Esophagus muscularis mucosa (tissue), 4 donors: ENCODE measurements at places on chromosomes 1 and 21. TPM values are rescaled to one million over a fixed set of nuclear protein-coding genes. Genes with fewer than 3 reads are reported as not detected.
A peak's percentile ranks its signal among the peaks of the same experiment; 100 is the strongest.

BCL2L15 gene
- total RNA-seq = 0.78 TPM

CASZ1 gene
- 60.2 TPM for total RNA-seq

GBP6 gene
- total RNA-seq = under 0.01 TPM

GRCh38 chr1:111907321-111907720, 82.1 kb downstream of the KCND3 start:
- DNase-seq = no peak
- H3K4me1 ChIP-seq = peaks cover 21% of the 10 kb centered on the region
- H3K4me3 ChIP-seq = no peak overlapping the region
- no peaks in the 10 kb centered on the region for H3K36me3 ChIP-seq
- no peaks in the 10 kb centered on the region for H3K27me3 ChIP-seq

DNA sequence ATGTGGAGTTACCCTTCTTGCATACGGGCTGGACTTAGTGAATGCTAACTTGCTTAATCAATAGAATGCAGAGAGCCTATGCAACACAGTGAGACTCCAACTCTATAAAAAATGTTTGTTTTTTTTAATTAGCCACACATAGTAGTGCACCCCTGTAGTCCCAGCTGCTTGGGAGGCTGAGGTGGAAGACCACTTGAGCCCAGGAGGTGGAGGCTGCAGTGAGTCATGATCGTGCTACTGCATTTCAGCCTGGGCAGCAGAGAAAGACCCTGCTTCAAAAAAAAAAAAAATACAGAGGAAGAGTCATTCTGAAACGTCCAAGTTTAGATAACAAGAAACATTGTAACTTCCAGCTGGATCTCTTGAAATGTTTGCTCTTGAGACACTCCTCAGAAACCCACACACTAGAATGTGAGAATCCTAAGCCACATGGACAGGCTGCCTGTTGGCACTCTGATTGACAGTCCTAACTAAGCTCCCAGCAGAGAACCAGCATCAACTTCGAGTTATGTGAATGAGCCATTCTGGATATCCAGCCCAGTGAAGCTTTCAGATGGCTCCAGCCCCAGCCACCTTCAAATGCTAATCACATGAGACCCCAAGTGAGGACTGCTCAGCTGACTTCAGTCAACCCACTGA, 20.0 kb upstream of the CAP1 start:
- no peak overlapping the region for H3K27ac ChIP-seq
- no peaks in the 10 kb centered on the region for H3K4me1 ChIP-seq
- no peaks in the 10 kb centered on the region for H3K27me3 ChIP-seq
- no peaks in the 10 kb centered on the region for H3K36me3 ChIP-seq
- DNase-seq = no peak

DNA sequence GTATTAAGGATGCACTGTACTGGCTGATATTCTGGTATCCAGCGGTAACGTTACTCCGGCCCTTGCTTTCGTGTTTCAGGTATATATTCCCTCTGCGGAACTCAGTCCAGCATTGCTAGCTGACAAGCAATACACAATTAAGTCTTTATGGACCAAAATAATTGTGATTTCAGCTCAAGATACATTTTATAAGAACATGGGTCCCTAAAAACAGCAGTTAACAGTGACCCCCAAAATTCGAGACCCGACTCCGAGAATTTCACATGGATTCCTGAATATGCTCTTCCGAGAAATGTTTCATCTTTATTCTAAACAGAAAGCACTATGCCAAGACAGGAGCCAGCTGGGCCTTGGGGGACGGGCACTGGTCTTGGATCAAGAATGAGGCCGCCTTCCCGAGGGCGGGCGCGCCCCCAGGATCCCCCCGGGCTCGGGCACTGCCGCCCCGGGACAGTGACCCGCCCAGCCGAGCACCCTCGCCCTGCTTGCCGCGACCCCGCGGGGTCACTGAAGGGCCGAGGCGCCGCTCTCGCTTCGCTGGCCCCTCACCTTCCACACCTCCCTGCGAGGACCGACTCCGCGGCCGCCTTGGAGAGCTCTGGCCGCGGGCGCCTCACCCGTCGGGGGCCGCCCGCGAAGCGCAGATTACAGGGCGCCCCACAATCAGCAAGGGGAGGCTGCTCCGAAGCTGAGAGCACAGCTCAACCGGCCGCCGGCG, 610 bp downstream of the SCYL3 start:
- DNase-seq = no peak
- H3K4me1 ChIP-seq = peaks cover 37% of the 10 kb centered on the region
- peak overlapping the region; percentile 100 for H3K4me3 ChIP-seq
- peak overlapping the region; percentile 99 for H3K27ac ChIP-seq
- H3K27me3 ChIP-seq = no peaks in the 10 kb centered on the region
- H3K36me3 ChIP-seq = peaks cover 2% of the 10 kb centered on the region

OLFML3 gene
- 73.7 TPM for total RNA-seq

DNA sequence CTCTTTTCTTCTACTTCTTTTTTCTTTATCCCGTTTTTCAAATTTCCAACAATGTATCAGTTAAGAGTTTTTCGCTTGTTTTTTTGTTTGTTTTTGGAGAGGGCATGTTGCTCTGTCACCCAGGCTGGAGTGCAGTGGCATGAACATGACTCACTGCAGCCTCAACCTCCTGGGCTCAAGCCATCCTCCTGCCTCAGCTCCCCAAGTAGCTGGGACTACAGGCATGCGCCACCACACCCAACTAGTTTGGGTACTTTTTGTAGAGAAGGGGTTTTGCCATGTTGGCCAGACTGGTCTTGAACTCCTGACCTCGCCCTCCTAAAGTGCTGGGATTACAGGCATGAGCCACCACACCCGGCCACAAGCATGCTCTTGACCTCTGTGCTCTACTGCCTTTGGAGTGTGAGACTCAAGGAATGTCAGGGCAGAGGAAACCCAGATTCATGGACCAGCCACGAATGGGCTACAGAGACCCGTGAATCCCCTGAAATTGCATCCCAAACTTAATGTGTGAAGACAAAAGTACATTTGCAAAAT, 65.1 kb upstream of the HSD17B7 start:
- H3K4me1 ChIP-seq = no peaks in the 10 kb centered on the region
- H3K4me3 ChIP-seq = no peak overlapping the region
- H3K36me3 ChIP-seq = no peaks in the 10 kb centered on the region
- no peaks in the 10 kb centered on the region for H3K27me3 ChIP-seq
- H3K27ac ChIP-seq = peak overlapping the region; percentile 40
- DNase-seq = no peak

- H3K4me1 ChIP-seq = peaks cover 42% of the 10 kb centered on the region
- no peak overlapping the region for H3K4me3 ChIP-seq
- no peak overlapping the region for H3K27ac ChIP-seq
- no peaks in the 10 kb centered on the region for H3K36me3 ChIP-seq
- H3K27me3 ChIP-seq = no peaks in the 10 kb centered on the region
- DNase-seq = no peak
These were observed 72.8 kb downstream of the ATF6 start for GRCh38 chr1:161838885-161839284.

DNA sequence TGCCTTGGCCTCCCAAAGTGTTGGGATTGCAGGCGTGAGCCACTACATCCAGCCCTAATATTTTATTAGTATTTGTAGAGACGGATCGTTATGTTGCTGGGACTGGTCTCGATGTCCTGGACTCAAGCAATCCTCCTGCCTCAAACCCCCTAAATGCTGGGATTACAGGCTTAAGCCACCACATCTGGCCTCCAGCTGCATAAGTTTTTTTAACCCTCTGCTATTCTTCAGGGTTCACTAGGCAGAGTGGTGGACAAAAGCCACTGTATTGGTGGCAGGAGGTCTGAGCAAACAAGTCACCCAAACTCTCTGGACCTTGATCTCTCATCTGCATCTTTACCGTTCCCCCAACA, 10.1 kb upstream of the CLIC4 start:
- DNase-seq = no peak
- peaks cover 33% of the 10 kb centered on the region for H3K4me1 ChIP-seq
- peak overlapping the region; percentile 52 for H3K27ac ChIP-seq
- no peaks in the 10 kb centered on the region for H3K36me3 ChIP-seq
- H3K27me3 ChIP-seq = no peaks in the 10 kb centered on the region

DNA sequence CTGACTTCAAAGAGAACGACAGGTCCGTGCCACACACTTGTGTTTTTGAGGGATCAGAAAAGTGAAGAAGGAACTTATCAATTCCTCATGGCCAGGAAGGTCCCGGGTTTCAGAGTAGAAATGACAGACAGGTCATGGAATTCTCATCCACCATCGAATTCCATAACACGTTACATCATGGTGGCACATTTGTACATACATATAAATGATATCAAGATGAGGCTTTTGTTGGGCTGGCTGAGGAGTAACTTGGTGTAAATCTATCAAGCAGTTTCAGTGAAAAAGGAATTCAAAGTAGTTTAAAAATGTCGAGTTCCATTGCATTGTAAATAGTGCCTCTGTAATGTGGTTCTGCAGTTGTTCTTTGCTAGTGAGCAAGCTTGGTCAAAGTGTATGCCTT, 22.9 kb upstream of the GNPAT start:
- no peak overlapping the region for H3K4me3 ChIP-seq
- no peak overlapping the region for H3K27ac ChIP-seq
- peaks cover 3% of the 10 kb centered on the region for H3K36me3 ChIP-seq
- no peak for DNase-seq
- no peaks in the 10 kb centered on the region for H3K4me1 ChIP-seq

GRCh38 chr1:198680174-198680875, 41.5 kb downstream of the PTPRC start:
- no peaks in the 10 kb centered on the region for H3K4me1 ChIP-seq
- no peak overlapping the region for H3K4me3 ChIP-seq
- H3K36me3 ChIP-seq = no peaks in the 10 kb centered on the region
- no peak for DNase-seq
- H3K27ac ChIP-seq = peak overlapping the region; percentile 10

DNA sequence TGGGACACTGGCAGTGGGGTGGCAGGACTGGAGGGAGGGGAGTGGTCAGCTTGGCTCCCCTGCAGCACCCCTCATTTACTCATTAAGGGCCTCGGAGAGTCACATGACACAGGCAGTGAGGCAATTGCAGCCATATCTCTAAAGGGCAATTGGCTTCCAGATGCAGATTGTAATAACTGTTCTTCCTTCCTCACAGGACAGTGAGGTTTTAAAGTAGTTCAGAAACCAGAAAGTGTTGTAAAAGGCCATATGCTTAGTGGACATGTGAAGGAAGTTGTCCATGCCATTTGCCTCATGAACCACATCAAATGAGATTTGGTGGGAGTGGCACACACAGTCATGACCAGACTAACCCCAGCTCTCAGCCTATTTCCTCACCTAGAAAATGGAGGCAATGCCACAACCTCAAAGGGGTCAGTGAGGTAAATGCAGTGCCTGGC, 11.1 kb downstream of the MTX1 start:
- H3K27me3 ChIP-seq = no peaks in the 10 kb centered on the region
- no peak overlapping the region for H3K27ac ChIP-seq
- H3K36me3 ChIP-seq = no peaks in the 10 kb centered on the region
- H3K4me1 ChIP-seq = peaks cover 14% of the 10 kb centered on the region
- H3K4me3 ChIP-seq = peak overlapping the region; percentile 33

- H3K27ac ChIP-seq = no peak overlapping the region
- peaks cover 43% of the 10 kb centered on the region for H3K36me3 ChIP-seq
- H3K4me1 ChIP-seq = no peaks in the 10 kb centered on the region
- no peak overlapping the region for H3K4me3 ChIP-seq
- DNase-seq = no peak
These were observed 52.9 kb upstream of the LRRC8C start for GRCh38 chr1:89580036-89580435.

GRCh38 chr1:206415942-206416341, 54.3 kb upstream of the IKBKE start:
- H3K27me3 ChIP-seq = no peaks in the 10 kb centered on the region
- no peak for DNase-seq
- H3K36me3 ChIP-seq = peaks cover 24% of the 10 kb centered on the region
- H3K4me1 ChIP-seq = peaks cover 19% of the 10 kb centered on the region
- no peak overlapping the region for H3K4me3 ChIP-seq
